Stimulated activated CD4-positive, alpha-beta T cell treated with anti-CD3 and anti-CD28 coated beads, Interleukin-15, amount 100 ng/mL, for 1 hour (primary cell): ENCODE measurements at places on chromosomes 2 and 18.

- DNase-seq: no peak
Measured at GRCh38 chr18:45538444-45538843, 76.8 kb upstream of the SLC14A2 start.

DNA sequence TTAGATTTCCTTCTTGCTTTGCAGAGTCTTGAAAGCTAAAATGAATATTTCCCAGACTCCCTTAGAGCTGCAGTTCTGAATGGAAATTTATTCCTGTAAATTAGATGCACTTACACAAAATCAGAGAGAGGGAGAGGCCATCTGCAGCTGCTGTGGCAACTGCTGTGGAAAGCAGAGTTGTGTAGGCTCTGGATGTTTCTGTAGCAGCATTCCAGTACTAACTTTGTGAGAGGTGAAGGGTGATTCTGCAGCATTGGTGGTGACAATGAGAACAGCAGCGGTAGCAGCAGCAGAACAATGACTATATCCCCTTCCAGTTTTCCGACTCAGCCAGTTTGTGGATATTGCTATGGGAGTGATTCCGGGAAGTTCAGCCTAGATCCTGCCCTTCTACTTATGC is 433.0 kb upstream of the REG3G start:
- no peak for DNase-seq

GRCh38 chr2:178211460-178211859 is 17.1 kb downstream of the OSBPL6 start:
- DNase-seq: no peak

- DNase-seq: no peak
Measured at GRCh38 chr2:44578471-44579093, 216.8 kb downstream of the CAMKMT start.

DNA sequence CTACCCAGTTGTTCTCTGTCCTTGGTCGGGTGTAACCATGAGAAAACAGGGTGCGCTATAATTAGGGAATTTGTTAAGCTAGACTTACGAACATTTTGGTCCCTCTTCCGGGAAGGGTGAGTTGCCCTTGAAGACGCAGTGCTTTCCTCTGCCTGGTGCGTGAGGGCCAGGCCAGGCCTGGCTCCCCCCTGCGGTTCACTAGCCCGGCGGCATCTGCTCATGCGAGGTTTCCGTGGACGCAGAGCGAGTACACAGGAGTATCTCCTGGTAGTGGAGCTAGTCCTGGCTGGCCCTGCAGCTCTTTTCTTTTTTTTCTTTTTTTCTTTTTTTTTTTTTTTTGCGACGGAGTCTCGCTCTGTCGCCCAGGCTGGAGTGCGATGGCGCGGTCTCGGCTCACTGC is 148.8 kb downstream of the PTGR3 start:
- no peak for DNase-seq

- DNase-seq: no peak
Measured at GRCh38 chr2:167875529-167875928, 371.9 kb downstream of the STK39 start.

DNA sequence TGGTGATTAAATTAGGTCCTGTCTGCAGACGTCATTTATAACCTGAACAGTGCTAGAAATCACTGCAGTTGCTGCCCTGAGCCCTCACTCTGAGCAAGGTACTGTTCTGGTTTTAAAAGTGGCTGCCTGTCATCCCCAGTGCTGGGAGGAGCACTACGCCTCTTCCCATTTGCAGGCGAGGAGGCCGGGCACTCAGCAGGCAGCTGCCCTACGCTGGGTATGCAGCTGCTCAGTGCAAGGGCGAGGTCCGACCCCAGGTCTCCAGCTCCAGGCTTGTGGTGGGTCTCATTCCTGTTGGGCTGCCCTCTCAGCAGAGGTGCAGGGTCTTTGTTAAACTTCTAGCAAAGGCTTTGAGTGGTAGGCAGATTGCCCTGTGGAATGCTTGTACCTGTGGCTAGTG is 15.7 kb downstream of the CNDP2 start:
- no peak for DNase-seq

GRCh38 chr2:113974727-113975126 is 84.8 kb downstream of the ACTR3 start:
- no peak for DNase-seq

- peak; percentile 62 for DNase-seq
Measured at GRCh38 chr18:24397694-24398368, at the start of gene OSBPL1A. Gene OSBPL1A (minus strand): TSS chr18:24397824. CDS start chr18:24377533, 20,291 bp downstream.

GRCh38 chr18:13280070-13280795 is 61.7 kb downstream of the LDLRAD4 start:
- DNase-seq: no peak

GRCh38 chr2:117958186-117958585 is 55.7 kb downstream of the CCDC93 start:
- no peak for DNase-seq

DNA sequence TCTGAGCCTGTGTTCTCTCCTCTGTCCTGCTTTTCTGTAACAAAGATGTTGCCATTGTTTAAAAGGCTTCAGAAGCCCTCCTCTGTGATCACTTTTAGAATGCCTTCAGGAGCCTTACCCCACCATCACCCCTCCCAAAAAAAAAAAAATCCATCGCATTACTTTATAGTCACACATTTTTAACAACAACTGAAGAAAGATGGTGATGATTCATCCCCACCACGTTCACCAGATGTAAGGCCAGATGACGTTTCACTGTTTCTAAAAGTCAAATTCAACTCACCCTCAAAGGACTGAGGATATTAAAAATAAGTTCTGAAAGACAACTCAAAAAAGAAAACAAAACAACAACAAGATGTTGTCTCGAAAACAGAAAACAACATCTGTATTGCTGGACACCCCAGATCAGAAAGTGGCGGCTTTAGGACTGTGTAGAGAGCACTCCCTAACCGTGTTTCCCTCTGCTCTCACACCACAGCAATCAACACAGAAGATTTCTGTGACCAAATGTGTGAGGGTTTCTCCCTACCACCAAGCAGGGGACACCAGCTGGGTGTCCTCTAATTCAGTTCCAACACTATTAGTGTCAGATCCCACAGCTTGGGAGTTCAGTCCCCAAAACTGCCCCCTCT is 61.9 kb upstream of the CREB1 start:
- DNase-seq: no peak

- no peak for DNase-seq
Measured at GRCh38 chr18:35804377-35804776, 168.1 kb upstream of the RMP24 start.

DNA sequence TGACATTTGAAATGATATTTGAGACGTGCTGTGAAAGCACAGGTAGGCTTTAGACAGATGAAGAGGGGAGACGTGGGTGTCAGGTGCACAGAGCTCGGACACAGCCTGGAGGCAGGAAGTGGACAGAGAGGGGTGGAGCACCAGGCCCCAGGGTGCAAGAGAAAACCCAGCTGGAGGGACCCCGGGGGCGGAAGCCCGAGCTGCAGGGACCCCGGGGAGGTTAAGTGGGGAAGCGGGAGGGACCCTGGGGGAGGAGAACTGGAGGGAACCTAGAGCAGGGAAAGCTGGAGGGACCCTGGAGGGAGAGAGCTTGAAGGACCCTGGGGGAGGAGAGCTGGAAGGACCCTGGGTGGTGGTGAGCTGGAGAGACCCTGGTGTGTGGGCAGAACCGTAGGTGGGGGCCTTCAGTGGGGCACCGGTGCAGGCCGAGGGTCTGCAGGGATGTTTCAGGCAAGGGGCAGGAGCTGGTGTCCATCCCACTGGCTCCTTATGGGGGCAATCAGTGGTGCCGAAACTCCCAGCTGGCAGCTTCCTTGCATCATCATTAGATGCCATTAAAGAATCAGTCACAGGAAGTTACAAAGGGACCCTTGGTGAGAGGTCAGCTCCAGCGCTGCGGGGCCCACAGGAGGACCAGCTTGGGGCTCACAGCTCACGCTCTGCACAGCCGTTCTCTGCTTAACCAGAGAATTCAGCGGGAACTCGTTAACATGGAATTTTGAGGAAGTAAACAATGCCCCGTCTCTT is 246.6 kb downstream of the EIPR1 start:
- DNase-seq: no peak

GRCh38 chr2:154203206-154203605 is 331.5 kb downstream of the GALNT13 start:
- no peak for DNase-seq

DNA sequence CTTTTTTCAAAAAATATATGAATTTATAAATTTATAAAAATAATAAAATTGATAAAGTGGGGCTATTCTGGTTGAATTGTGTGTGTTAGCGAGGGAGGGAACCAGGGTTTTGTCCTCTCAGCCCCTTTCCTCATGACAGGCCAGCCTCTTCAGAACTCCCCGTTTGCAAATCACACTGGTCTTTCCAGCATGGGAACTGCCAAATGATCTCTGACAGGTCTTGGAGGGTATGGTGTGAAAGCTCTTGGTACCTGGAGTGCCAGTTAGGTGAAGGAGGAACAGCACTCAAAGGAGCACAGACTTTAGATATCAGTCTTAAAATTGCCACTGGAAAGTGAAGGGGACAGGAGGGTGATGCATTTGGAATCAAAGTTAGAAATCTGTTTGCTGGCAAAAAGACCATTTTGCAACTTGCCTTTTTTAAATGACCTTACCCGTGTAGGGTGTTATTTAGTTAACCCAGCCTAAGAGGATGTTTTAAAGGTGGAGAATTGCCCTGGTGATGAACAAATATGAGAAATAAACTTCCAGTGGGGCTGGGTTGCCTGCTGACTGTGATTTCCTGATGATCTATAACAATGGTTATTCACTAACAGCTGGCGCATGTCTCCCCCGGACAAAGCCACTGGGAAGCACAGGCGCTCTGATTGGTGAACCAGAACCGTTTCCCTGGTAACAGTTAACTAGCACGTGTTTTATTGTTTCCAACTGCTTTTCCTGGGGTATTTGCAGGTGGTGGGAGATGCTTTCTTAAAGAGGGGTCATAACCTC is 85.3 kb upstream of the EFEMP1 start:
- no peak for DNase-seq

- no peak for DNase-seq
Measured at GRCh38 chr2:200779214-200779613, 32.5 kb upstream of the BZW1 start.

GRCh38 chr2:144548532-144549191 is 28.7 kb upstream of the ZEB2 start:
- DNase-seq: no peak

GRCh38 chr2:104443145-104443544 is 410.8 kb upstream of the POU3F3 start:
- DNase-seq: no peak

- no peak for DNase-seq
Measured at GRCh38 chr2:160321006-160321405, 120.9 kb upstream of the ITGB6 start.

GRCh38 chr18:78743078-78743477 is 236.5 kb upstream of the SALL3 start:
- no peak for DNase-seq

GRCh38 chr18:5155218-5155906 is 41.7 kb downstream of the AKAIN1 start:
- DNase-seq: no peak

GRCh38 chr2:3659447-3660432 is 1.7 kb downstream of the ALLC start:
- DNase-seq: no peak

GRCh38 chr2:160703648-160704585 is 210.3 kb upstream of the RBMS1 start:
- DNase-seq: no peak

GRCh38 chr2:99471654-99472599 is 17.9 kb downstream of the REV1 start:
- DNase-seq: no peak

DNA sequence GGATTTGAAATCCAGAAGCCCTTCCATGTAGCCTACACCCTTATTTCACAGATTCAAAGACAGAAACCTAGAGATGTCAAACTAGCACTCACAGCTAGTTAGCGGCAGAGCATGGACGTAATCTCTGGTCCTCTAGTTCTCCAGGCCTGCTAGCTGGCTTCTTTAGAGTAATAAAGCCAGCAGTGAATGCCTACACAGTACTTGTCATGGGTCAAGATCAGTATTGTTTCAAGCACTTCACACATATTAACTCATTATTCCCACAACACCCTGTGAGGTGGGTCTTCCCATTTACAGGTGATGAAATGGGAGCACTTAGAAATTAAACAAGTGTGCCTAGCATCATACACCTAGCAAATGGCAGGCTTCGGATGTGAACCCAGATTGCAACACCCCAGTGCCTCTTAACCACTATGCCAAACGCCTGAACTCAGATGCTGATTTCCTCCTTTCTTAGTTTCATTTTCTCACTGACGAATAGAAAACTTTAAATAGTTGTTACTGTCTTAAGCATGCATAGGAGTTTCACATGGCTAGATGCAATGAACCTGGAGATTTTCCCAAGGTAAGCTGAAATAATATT is 14.5 kb upstream of the ZBTB14 start:
- no peak for DNase-seq

GRCh38 chr18:53417003-53417402 is 807.5 kb downstream of the MBD2 start:
- no peak for DNase-seq

- DNase-seq: no peak
Measured at GRCh38 chr2:224723586-224724217, 7.5 kb upstream of the CCDC195 start.

GRCh38 chr2:221485503-221485870 is 86.6 kb downstream of the EPHA4 start:
- DNase-seq: no peak

DNA sequence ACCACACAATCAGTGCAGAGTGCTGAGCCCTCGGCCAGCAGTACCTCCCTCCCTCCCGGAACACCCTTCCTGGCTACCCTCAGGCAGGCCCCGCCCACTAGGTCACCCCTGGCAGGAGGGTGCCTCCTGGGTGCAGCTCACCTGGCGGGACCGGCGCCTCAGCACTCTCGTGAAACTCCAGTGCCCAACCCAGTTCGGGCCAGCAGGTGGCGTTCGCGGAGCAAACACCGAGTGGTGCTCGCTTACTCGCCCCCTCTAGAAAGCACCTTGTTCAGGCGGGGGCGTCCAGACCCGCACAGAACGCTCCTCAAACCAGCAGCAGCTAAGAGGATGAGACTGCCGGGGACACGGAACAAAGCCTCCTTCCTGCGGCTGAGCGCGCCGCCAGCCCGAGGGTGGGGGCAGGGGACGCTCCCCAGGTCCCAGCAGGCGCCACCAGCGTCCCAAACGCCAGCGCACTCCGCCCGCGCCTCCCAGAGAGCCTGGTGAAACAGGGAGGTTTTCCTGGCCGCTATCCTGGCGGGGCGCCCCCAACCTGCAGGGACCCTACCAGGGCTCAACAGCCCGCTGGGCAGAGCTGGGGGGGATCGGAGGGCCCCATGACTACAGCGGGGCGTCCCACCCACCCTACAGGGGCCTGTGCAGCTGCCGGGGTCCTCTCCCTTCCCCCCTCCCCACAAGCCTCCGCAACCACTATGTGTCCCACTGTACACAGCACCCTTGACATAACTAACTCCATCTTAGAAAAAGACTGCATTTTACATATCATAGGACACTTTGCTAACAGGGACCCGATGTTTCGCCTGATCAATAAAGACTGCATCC is 44.7 kb downstream of the MRPS5 start:
- DNase-seq: peak; percentile 81

DNA sequence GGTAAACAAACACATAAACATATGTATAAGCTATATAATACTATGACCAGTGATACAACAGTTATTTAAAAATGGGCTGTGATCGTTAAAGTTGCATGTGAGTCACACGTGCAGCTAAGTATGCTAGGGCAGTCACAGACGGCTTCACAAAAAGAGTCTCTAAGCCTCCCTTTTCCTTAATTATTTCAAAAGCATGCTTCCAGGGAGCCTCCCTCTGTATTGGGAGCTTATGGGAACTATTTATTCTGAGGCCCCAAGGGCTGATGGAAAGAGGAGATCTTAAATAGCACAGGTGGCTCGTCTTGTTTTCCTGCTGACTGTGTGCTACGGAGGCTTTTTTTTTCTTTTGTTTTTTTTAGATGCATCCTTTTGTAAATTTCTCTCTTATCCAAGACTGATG is 94.3 kb downstream of the ADCYAP1 start:
- DNase-seq: no peak

GRCh38 chr2:68251187-68251854 is 1.0 kb downstream of the PPP3R1 start:
- peak; percentile 35 for DNase-seq
